Spinal cord (tissue), 10 donors: ENCODE measurements at places on chromosomes 3 and 15. TPM values are rescaled to one million over a fixed set of nuclear protein-coding genes. Genes with fewer than 3 reads are reported as not detected.

GRCh38 chr3:30747771-30748281 lies 141.4 kb downstream of the TGFBR2 start:
- peak; percentile 87 for DNase-seq

DNA sequence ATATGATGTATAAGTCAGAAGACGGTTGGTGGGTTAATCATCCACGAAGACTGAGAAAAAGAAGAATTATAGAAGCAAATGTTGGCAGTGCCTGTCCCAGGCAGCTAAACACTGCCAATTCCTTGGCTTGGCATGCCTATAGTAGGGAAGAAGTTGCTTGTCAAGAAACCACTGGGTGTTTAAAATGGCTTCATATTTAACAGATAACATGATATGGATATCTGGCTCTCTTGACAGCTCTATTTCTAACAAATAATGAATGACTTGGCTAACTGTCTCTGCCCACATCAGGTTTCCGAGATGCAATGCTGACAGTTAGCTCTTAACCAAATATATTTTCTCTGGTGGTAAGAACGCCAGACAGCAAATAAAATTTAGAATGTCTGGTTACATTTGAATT lies 341.7 kb upstream of the KCNMB2 start:
- DNase-seq, result peak; percentile 52

- DNase-seq, result no peak
These were observed 66.4 kb upstream of the SNRPA1 start for GRCh38 chr15:101361418-101361817.

GRCh38 chr3:67521053-67521646 lies 133.3 kb downstream of the SUCLG2 start:
- no peak for DNase-seq

DNA sequence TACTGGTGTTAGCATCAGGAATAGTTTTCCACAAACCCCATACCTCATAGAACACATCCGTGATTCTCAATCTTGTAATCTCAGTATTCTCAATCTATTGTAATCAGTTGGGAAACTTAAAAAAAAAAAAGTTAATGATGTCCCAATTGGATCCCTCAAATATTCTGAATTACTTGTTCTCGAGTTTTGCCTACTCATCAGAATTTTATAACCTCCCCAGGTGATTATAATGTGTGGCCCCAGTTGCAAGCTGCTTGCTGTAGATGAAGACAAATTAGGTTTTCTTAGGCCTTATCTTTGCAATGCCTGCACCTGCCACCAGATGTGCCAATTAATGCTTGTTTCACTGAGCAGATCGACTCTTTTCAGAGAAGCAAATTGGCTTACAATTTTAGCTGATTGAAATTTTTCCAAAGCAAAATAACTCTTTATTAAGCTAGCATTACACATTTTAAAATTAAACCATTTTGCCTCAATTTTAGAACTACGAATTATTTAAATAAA lies 19.0 kb upstream of the DIPK2A start:
- no peak for DNase-seq

DNA sequence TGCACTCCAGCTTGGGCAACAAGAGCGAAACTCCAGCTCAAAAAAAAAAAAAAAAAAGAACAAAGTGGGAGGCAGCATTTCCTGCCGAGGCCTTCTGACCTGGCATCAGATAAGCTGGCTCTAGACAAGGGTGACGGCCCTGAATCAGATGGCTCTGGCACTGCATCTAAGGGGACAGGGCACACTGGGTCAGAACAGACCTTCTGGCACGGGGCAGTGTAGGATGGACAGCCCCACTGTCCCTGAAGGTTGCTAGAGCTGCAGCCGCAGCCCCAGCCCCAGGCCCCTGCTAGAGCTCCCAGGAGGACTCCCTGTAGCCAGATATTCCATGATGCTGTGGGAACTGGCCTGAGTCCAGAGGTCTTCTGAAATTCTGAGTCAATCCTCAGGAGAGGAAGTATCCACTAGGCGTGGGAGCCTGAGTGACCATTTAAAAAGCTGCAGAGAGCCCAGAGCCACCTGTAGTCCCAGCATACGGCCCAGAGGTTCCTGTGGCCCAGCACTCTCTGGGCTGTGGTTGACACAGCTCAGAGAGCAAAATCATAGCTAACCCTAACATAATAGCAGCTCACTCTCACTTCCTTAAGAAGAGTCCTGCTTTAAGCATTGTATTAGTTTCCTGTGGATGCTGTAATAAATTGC lies 69.2 kb upstream of the MFGE8 start:
- no peak for DNase-seq

- DNase-seq, result no peak
These were observed 659.3 kb downstream of the NAALADL2 start for GRCh38 chr3:175518459-175518858.

DNA sequence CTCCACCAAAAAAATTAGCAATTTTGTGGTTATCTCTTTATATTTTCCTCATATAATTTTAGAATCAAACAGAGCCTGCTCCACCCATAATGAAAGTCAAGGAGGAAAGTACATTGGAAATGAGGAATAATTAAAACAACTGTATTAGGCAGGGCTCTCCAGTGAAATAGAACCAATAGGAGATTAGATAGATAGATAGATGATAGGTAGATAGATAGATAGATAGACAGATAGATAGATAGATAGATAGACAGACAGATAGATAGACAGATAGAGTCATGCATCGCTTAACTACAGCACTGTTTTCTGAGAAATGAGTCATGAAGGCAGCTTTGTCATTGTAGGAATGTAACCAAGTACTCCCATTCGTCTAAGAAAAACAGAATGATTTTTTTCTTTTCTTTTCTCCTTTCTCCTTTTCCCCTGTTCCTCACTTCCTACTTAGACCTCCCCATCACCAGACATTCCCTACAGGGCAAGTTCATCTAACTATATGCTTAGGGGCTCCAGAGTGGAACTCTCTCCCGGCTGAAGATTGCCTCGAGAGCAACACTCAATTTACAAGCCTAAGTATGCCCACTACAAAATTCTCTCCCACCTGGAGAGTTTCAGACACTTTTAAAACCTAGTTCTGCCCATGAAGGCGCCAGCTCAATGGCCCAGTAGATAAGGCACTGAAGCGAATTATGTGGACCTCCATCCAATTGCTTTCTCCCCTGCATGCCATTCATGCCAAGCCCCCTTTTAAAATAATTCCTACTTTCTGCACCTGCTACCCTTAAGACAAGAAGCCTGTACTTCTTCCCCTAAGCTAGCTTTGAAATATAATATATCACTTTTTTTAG lies 53.3 kb upstream of the LIPC start:
- DNase-seq, result no peak

- DNase-seq, result no peak
These were observed 39.2 kb downstream of the REC114 start for GRCh38 chr15:73482166-73482565.

DNA sequence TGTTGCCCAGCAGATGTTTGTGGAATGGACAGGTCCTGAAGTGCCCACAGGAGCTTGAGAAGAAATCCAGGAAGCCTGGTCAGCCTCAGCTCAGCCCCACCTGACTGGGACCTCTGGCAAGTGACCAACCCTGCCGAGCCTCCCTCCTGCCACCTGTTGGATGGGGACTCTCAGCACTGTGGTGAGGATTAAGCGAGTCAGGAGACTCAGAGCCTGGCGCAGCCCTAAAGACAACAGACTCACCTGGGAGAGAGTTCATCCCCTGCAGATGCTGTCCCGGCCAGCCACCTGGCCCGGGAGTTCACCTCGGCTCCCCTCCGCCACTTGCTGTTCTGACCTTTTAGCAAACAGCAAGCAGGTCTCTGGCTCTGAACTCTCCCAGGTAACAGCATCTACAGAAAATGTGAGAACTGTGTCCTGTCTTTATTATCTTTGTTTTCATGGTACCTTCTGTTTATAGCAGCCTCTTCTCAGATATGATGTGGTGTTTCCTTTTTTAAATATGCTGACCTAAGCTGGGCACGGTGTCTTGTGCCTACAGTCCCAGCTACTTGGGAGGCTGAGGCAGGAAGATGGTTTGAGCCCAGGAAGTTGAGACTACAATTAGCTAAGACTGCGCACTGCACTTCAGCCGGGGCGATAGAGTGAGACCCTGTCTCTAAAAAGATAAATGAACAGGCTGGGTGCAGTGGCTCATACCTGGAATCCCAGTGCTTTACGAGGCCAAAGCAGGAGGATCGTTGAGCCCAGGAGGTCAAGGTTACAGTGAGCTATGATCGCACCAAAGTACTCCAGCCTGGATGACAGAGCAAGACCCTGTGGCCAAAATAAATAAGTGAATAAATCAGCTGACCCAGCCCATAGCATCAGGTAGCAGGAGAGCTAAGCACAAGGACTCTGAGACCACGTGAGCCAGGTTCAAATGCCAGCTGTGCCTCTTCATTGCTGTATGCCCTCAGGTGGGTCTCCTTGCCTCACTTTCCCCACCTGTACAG lies 32.4 kb upstream of the SLC6A6 start:
- no peak for DNase-seq

- no peak for DNase-seq
These were observed 469 bp downstream of the ZNF770 start for GRCh38 chr15:34987609-34988026.

- no peak for DNase-seq
These were observed 38.9 kb upstream of the DCLK3 start for GRCh38 chr3:36803091-36803791.

- no peak for DNase-seq
These were observed 243.4 kb upstream of the GADL1 start for GRCh38 chr3:31137718-31138465.

- DNase-seq, result no peak
These were observed 27.1 kb downstream of the KLF15 start for GRCh38 chr3:126329927-126330725.

DNA sequence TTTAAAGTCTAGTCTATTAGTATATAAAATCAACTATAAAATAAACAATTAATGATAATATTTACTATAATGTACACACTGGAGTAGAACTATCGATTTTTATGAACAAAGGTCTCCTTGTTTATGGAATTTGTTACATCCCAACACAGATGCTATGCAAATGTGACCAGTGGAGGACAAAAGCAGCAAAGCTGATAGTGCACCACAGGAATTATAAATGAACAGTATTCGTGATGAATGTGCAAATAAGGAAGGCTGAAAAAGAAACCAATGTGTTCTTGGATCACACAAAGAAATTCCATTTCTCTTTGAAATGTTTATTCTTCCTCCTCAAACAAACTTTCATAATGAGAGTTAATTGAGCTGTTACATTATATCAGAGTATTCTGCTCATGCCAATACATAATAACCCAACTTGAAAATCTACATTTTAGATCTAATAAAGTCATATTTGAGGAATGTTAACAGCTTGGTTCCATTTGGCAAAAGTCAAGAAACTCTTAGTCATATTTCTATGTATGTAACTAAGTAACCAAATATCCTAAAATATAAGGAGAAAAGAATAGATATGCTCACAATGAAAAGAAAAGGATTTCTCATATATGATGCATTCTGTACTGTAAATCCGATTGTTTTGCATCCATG lies 79.3 kb downstream of the NEK10 start:
- no peak for DNase-seq

GRCh38 chr15:31437686-31438085 lies 111.1 kb downstream of the KLF13 start:
- DNase-seq, result no peak

GRCh38 chr3:97917813-97918536 lies 54.3 kb downstream of the RIOX2 start:
- DNase-seq, result no peak

- no peak for DNase-seq
These were observed 112.2 kb upstream of the SLC6A11 start for GRCh38 chr3:10703875-10704274.

DNA sequence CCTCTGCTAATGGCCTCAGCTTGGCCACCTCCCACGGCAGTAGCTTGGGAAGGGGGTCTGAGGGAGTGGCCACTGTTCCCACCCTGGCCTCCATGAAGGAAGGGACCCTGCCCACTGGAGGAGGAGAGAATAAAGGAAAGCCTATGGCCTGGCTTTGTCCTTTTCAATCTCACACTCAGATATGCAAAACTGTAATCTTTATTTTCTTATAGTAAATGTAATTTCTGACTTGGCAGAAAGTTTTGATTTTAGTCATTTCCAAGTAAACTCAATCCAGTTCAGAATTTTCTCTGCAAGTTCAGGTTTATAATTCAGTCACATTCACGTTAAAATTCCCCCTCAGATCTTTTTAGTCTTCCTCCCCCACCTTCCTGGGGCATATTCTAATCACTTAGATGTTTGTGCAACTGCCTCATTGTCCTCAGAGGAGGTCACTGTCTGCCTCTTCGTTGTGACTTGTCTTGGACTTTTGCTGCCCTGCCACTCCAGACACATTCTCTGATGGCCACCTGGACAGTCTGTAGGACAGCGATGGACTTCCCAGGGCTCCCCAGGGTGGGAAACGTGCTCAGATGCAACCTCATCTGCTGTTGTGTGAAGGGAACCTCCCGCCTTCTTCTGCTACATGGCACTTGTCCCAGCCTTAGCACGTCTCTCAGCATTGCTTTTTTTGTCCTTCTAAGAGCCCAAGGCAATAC lies 222.8 kb upstream of the TBL1XR1 start:
- DNase-seq, result no peak

DNA sequence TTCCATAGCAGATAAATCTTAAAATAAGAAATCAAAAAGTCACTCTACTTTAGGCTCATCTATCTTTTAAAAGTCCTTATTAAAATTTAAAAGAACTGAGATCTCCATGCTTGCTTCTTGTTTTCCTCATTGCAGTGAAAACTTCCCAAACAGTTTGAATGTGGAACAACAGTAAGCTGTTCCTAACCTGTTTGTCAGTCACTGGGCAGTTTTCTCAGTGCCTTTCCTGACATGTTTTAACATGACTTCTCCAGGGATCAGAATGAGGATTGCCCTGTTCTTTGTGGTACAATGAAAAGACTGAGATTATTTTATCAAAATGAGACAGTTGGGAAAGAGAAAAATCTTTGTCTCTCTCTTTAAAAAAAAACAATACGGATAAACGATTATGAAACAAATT lies 774 bp downstream of the GPR87 start:
- no peak for DNase-seq

DNA sequence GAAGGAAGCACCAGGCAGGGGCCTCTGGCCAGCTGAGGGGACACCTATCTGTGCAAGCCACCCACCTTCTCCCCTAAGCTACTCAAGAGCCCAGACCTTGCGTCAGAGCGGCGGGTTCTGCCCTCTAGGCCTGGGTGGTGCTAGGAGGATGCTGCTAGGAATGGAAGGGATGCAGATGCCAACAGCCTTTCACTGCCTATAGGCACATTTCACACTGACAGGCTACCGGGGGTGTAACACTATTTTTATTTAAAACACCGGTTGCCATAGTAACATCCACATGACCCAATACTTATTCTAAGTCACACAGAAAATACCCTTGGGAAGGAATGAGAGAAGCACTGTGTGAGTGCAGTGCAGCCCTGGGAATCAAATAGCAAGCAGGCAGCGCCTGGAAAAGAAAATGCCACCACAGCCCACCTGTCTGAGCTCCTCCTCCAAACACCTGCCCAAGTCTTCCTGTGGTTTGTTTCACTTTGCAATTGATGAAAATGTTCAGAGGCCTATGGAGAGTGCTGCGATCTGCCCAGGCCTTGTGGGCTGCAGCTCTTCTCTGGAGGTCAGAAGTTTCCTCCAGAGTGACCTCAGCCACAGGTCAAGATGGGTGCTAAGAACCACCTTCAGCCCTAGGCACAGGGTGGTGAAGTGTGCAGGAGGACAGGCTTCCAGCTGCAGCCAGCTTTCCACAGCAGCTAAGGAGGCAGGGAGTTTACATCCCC lies 113.5 kb upstream of the TOPAZ1 start:
- DNase-seq, result no peak

MB21D2 gene
- polyA plus RNA-seq, result 23.4 TPM

ASB14 gene
- polyA plus RNA-seq, result 1.4 TPM

ZNF660 gene
- 8.3 TPM for polyA plus RNA-seq

SSUH2 gene
- 1.6 TPM for polyA plus RNA-seq

ZMAT3 gene
- 21.9 TPM for polyA plus RNA-seq

CFAP100 gene
- polyA plus RNA-seq, result 14.6 TPM

WDR49 gene
- 4.4 TPM for polyA plus RNA-seq

SLC51A gene
- 8.6 TPM for polyA plus RNA-seq

C3orf49 gene
- polyA plus RNA-seq, result 2.0 TPM
